Mucosa of gallbladder (tissue), 1 donor: ENCODE measurements at places on chromosomes 5 and 9. TPM values are rescaled to one million over a fixed set of nuclear protein-coding genes. Genes with fewer than 3 reads are reported as not detected.

DNA sequence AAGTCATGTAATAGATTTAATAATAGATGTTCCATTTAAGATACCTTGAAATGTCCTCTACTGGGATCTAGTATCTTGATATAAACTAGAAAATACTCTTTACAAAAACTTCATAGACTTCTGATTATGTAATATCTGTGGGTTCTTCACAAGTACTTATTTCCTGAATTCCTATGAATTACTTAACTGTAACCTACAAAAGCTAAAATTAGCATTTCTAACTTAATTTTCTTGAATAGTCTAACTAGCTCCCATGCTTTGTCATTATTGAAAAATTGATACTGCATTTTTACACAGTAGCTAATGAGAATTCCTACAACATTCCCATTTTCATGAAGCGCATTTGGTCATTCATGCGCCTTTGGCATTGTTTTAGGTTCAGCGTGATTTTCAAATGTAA lies 1828.2 kb downstream of the MAT2B start:
- no peak for DNase-seq

The FST gene
- 3.8 TPM for total RNA-seq

GRCh38 chr5:135214897-135215616 lies 181.0 kb upstream of the PITX1 start:
- DNase-seq: no peak

- DNase-seq: no peak
These were observed 27.5 kb downstream of the PHF2 start for GRCh38 chr9:93603906-93604326.

DNA sequence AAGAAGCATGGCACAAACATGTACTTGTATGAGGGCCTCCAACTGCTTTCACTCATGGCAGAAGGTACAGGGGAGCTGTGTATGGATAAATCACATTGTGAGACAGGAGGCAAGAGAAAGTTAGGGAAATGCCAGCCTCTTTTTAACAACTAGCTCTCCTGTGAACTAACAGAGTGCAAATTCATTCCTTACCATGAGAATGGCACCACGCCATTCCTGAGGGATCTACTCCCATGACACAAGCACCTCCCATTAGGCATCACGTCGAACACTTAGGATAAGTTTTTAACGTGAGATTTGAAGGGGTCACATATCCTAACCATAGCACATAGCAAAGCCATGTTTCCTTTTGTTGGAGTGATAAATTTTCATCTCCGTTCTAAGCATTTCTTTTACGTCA lies 747.2 kb upstream of the CHD1 start:
- DNase-seq: no peak

The TCF7 gene
- 7.4 TPM for total RNA-seq
